Stomach (tissue), 19 donors: ENCODE measurements at places on chromosomes 5 and 9. TPM values are rescaled to one million over a fixed set of nuclear protein-coding genes. Genes with fewer than 3 reads are reported as not detected.

DNA sequence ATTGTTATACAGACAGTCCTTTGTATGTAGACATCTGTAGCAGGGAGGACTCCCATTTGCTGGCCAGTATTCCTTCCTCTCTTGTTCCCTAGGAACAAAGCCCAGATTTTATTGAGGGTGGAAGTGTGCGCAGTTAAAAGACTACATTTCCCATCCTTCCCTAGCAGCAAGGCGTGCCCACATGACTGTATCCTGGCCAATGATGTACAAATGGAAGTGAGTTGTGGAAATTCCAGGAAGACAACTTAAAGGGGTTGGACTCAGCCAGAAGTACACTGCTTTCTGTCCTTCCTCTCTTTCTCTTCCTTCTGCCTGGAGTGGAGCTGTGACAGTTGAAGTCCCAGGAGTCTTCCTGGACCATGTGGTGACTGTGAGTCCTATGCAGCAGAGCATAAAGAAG, 89.0 kb downstream of the HRH2 start:
- DNase-seq = no peak

DNA sequence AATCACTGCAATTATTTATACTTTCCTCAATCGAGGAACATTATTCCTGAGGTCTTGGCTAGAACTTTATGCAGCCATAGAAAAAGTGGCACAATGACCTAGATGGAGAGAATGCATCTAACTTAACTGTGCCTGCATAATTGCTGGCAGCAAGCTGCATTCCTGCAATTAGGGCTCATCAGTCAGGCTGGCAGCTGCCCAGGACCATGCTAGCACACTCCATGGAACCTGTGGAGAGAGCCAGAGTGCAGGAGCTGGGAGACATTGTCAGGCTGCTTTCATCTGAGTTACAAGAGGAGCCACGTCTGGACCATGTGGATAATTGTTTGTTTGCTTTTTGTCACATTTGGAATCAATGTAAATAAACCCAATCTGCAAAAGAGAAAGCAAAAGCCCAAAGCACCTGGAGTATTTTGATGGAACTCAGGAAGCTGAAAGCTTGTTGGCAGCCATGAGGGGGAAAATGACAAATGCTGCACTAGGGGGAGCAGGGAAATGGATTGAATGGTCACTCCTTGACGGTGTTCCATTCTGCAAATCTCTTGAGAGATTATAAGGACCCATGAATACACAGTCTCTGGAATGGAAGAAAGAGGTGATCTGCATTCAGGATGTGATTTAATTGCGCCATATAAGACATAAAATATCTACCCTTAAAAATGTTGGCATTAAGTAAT, 839.9 kb downstream of the MAT2B start:
- DNase-seq = peak; percentile 20

DNA sequence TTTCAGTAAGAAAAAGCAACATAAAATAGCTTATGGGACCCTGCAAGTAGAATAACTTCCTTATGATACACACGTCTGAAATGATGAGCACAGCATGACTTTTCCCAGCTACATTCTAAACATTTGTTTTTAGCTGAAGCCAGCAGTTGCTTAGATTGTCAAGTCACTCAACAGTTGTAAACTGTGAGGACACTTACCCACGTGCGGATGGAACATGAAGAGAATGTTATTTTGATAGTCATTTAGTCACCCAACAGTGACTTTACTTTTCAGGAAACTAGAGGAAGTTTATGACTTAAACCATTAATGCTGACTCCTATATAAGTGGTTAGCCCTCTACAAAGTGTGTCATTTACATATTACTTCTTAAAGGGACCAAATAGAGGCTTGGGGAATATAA, 3.0 kb downstream of the HACD4 start:
- no peak for DNase-seq

- DNase-seq = no peak
Observed at GRCh38 chr9:89951675-89952074, 346.9 kb downstream of the GADD45G start.

DNA sequence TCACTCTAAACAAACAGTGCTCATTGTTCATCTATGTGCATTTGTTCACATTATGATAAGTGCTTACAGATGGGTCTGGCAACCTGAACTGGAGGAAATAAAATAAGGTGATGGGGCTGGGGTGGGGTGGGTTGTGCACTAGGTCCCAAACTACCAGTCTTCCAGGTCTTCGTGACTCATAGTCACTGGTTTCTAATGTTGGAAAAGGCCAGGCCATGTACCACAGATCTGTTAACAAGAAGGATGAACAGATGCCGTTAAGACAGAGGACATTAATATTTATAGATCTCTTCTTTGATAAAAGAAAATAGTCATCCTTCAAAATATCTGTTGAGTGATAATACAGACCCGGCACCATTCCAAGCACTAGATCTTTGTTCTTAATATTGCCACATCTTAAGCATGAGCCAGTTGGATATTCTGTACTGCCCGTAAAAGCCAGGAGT, 71.4 kb upstream of the STARD4 start:
- DNase-seq = no peak

DNA sequence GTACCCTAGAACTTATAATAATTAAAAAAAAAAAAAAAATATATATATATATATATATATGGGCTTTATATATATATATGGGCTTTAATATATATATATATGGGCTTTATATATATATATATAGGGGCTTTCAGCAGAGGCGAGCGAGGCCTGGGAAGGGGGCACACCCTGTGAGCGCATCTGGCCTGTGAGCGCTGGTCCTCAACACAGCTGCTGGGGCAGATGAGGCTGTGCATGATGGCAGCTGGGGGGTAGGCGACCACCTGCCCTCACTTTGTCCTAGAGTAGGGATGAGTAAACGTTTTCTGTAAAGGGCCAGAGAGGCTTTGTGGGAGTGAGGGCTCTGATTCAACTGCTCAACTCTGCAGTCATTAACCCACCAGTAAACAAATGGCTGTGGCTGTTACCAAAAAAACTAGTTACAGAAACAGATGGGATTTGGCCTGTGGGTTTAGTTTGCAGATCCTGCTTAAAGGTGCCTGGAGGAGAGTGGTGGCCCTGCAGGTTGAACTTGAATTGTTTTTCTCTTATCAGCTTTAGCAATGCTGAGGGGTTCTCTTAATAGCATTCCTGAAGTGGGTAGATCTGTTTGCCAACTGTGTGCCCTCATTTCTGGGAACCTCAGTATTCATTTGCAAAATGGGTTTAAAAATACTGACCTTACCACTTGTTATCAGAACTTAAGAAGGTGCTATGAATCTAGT, 88.1 kb upstream of the EPB41L4B start:
- DNase-seq = no peak

DNA sequence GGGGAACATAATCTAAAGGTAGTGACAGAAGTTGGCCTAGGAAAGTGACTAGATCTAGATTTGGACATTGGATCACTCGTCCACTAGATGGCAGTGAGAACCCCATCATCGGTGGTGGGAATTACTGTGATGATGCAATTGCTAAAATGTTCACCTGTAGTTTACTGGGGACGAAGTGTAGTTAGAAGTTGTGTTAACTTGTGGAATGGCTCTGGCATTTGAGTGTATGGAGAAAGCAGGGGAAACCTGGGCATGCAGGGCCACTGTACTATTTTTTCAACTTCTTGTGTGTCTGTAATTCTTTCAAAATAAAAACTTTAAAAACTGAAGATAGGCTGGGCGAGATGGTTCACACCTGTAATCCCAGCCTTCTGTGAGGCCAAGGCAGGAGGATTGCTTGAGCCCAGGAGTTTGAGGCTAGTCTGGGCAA, 75.5 kb downstream of the PHAX start:
- peak; percentile 88 for DNase-seq

DNA sequence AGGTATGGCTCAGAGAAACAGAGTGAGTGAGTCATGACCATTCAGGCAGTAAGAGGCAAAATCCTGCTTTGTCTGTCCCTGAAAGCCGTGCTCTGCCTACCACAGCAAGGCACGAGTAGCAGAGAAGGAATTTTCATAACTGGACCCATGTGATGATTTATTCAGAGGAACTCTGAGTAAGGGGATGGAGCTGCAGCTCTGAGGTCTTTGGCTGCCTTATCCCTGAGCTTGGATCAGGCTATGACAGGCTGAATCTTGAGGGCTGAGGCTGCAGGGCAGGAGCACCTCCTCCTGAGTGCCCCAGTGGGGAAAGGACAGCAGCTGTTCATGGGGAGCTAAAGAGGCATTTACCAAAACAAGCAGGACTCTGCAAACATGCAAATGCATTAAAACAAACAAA, 183.4 kb downstream of the PAPPA start:
- no peak for DNase-seq

DNA sequence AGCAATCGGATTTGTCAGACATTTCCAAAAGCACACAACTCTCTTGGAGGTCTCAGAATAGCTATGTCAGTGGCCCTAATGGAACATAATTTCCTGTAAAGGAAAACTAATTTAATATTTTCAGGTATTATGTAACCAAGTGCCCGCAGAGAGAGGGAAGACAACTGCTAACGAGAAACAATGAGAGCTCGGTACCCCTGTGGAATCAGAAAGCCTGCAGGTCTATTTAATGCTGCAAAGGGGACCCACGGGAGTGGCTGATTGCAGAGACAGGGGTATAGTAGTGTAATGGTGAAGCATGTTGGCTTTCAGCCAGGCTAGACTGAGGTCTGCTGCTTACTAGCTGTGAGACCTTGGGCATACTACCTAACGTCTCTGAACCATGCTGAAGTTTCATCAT, 508.1 kb upstream of the BRINP1 start:
- DNase-seq = no peak

The PCDHGB5 gene
- 1.8 TPM for total RNA-seq

The NOXA1 gene
- total RNA-seq = 8.3 TPM

The CYSRT1 gene
- total RNA-seq = 3.6 TPM

The MED10 gene
- 20.6 TPM for total RNA-seq
